ENCODE measurements at places on chromosomes 4 and X.

GRCh38 chrX:56793112-56793430 lies 64.0 kb downstream of the NBDY start:
- DNase-seq = no peak

GRCh38 chr4:8317474-8317873 lies 47.9 kb downstream of the HTRA3 start:
- no peak for DNase-seq

DNA sequence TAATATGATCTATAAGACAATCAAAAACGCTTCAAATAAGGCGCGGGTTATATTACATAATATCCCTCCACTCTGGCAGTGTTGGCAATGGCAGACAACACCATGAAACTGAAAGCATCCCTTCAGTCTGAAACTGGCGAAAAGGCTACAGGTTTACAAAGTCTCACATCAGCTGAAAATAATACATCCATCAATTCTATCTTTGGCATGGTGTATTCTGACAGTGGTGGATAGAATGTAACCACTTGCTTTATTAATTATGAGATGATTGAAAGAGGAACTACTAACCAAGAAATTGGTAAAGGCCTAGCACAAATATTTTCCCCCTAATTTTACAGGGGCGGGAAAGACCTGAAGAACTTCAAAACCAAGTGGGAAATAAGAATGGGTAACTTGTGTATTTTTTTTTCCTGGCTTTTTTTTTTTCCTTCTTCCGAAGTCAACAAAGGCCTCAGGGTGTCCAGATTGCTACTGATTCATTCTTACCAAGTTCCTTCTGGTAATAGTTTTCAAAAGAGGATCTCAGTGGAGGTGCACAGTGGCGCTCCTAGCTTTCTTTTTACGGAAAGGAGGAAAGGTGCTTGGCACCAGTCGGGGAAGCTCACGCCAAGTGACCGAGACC lies 728 bp downstream of the UBA6 start:
- no peak for DNase-seq

- no peak for DNase-seq
These were observed 754.6 kb upstream of the AGA start for GRCh38 chr4:178196751-178197374.
